ENCODE measurements at places on chromosomes 13 and 19.
A peak's percentile ranks its signal among the peaks of the same experiment; 100 is the strongest.

GRCh38 chr13:80871481-80871880 is 530.6 kb upstream of the SPRY2 start:
- DNase-seq = no peak

- peak; percentile 91 for DNase-seq
Measured at GRCh38 chr13:100124265-100124664, 35.4 kb downstream of the PCCA start.

DNA sequence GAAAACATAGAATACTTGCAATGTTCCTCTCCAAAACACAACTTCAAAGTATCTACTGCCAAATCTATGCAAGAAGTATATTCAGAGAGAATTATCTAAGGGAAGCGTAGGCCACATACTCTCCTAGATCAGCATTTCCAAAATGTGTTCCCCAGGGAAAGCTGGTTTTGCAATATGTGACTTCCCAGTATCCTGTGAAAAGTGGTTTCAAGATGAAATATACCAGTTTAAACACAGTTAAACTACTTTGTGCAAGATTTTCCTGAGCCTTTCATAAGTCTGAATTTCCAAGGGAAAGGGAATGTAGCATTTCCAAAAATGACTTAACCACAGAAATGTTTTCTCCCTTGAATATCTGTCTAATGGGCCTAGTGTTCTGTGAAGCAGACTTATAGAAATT is 7.6 kb downstream of the STARD13 start:
- no peak for DNase-seq

GRCh38 chr13:102466610-102467190 is 64.9 kb upstream of the FGF14 start:
- DNase-seq = no peak

- DNase-seq = no peak
Measured at GRCh38 chr13:25881136-25881926, 170.5 kb downstream of the SHISA2 start.

DNA sequence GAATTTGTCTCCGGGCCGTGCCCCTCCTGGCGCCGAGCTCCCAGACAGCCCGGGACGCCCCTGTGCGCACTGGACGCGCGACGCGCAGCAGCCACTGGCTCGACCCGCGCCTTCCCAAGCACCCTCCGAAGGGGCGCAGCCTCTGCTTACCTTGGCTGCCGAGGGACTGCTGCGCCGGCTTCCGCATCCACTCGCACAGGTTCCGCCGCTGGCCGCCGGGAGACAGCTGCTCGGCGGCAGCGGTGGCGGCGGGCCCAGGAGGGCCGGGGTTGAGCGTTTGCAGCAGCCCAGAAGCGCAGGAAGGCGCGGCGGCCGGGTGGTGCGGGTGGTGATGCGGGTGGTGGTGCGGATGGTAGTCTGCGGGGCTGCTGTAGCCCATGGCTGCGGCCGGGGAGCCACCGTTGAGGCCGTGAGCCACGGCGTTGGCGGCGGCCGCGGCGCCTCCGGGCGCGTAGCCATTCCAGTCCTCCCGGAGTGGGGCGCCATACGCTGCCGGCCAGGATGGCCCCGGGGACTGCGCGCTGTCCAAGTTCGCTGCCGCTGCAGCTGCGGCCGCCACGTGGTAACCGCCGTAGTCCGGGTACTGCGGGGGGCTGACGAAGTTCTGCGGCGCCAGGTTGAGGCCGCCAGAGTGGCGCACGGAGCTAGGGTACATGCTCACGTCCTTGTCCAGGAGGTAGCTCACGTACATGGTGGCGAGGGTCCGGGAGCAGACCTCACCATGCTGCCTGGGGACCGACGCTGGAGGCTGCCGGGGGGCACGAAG is 616 bp downstream of the CDX2 start:
- no peak for DNase-seq

GRCh38 chr19:7953576-7953975 is 10.1 kb upstream of the TIMM44 start:
- DNase-seq = no peak

DNA sequence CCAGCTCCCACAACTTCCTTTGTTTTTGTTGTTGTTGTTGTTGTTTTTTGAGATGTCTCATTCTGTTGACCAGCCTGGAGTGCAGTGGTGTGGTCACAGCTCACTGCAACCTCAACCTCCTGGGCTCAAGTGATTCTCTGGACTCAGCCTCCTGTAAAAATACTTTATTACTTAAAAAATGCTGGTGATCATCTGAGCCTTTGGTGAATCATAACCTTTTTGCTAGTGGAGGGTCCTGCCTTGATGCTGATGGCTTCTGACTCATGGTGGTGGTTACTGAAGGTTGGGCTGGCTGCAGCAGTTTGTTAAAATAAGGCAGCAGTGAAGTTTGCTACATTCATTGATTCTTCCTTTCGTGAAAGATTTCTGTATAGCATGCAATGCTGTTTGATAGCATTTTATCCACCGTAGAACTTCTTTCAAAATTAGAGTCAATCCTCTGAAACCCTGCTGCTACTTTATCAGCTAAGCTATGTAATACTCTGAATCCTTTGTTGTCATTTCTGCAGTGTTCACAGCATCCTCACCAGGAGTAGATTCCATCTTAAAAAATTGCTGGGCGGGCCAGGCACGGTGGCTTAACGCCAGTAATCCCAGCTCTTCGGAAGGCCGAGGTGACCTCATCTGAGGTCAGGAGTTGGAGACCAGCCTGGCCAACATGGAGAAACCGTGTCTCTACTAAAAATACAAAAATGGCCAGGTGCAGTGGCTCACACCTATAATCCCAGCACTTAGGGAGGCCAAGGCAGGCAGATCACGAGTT is 18.0 kb downstream of the ARHGAP35 start:
- DNase-seq = no peak

- no peak for DNase-seq
Measured at GRCh38 chr13:52348983-52349780, 56.8 kb downstream of the THSD1 start.

DNA sequence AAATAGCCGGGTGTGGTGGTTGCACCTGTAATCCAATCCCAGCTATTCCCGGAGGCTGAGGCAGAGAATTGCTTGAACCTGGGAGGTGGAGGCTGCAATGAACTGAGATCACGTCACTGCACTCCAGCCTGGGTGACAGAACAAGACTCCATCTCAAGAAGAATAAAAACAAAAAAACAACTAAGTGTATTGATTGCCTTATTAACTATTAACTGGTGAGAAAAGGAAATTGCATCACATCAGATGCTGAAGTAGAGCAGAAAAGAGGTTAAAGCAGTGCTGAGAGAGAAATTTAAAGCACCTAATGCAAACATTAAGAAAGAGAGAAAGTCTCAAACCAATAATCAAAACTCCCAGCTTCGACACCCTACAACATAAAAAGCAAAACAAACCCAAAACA is 38.3 kb downstream of the KPNA3 start:
- no peak for DNase-seq

GRCh38 chr19:1122972-1123363 is 19.2 kb downstream of the GPX4 start:
- DNase-seq = no peak

DNA sequence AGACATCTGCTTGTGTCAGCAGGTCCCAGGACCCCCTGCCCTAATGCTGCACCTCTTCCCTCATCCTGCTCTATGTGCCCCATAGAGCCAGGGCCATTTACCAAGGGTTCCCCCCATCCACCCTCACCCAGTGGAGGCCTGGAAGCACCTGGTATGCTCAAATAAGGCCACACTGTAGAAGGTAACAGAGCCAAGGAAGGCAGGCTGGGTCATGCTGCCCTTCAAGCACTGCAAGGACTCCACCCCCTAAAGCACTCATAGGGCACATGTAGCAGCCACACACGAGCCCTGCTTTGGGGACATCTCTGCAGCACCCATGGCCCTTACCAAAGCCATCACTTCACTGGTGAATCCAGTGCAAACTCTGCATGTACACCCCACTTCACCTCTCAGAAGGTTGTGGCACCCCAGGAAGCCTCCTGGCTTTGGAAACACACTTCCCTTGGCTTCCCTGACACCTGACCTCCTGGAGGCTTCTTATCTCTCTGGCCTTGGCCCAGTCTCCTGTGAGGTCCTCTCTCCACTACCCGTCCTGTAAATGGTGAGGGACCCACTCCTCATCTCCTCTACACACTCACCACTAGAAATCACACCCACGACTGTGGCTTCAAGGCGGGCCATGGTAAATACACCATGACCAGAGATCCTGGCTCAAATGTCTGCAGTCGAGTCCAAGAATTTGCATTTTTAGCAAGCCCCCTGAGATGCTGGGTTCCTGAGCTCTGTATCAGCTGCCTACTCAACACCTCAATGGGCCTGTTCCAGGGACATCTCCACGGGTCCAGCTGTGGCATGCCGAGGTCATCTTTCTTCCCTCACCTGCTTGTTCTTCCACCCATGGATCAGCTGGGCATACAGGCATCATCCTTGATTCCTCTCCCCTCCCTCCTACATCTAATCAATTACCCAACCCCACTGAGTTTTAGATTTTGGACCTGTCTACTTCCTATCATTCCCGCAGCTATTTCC is 80.9 kb upstream of the DOCK9 start:
- no peak for DNase-seq

DNA sequence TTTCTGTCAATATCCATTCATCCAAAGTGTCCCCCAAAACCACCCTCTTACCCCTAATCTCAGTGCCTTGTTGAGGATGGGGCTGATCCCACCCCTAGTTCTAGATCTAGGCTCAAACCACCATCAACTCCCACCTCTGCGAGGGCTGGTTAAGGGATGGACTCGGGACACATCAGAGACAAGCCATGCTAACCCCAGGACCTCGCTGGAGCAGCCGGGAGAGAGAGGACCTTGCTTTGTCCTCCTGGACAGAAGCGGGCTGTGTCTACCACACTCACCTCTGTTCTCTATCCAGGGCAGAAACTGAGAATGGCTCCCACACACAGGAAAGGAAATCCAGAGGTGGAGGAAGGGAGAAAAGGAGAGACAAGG is 90.8 kb upstream of the UQCRFS1 start:
- DNase-seq = no peak

DNA sequence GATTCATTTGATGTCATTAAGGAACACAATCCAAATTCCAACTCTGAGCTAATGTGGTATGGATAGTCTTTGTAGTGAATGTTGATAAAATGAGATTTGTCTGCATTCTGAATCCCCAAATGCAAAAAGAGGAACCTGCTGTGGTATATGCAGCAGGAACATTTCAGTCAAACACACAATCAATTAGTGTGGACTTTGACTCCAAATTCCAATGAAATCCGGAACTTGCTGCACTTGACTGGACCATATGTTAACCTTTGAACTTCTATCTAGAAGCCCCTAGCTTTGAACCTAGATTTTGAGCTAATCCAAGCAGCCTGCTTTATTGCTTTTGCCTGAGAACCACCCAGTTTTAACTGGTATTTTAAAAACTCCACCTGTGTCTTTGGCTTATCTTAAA is 341.3 kb downstream of the SPRY2 start:
- DNase-seq = no peak

DNA sequence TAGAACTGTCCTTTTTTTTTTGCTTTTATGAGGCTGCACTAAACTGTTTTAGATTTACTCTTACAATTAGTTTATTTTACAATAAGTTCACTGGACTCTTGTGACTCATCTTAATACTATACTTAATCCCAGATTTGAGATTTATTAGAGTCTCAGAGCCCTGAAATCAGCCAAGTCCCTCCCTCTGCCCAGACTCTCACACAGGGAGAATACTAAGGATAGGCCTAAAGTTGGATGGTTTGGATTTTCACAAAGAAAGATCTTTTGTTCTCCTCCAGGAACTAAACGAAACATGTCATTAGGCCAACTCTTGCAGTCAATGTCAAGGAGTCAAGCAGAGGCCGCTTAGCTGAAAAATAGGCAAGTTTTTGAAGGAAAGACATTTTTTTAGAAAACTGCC is 42.7 kb upstream of the MIR17HG start:
- DNase-seq = no peak

- peak; percentile 42 for DNase-seq
Measured at GRCh38 chr13:98419786-98420553, 156.9 kb downstream of the STK24 start.

DNA sequence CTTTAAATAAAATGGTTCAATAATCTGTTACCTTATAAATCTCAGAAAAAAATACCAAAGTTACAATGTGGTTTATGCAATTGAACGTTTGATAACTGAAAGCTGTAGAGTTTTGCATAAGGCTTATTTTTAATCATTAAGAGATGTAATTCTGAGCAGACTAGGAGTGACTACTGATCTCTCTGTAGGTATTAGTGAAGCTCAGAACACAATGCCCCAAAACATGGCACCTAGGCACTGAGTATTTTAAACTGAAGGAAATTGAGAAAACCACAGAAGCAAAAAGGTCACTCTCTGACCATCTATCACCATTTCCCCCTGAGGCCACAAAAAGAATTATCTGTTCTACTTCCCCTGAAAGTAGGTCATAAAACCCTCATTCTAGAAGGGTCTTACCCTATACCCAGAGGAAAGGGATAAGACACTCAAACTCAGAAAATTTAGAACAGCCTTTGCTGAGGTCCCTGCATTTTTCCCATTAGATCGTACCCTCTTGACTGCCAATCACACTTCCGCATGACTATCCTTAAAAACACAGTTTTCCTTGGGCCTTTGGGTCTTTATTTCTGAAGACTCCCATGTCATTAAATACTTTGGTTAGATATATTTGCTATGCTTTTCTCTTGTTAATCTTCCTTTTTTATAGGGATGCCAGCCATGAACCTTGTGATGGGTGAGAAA is 158.1 kb downstream of the PCDH9 start:
- DNase-seq = no peak

DNA sequence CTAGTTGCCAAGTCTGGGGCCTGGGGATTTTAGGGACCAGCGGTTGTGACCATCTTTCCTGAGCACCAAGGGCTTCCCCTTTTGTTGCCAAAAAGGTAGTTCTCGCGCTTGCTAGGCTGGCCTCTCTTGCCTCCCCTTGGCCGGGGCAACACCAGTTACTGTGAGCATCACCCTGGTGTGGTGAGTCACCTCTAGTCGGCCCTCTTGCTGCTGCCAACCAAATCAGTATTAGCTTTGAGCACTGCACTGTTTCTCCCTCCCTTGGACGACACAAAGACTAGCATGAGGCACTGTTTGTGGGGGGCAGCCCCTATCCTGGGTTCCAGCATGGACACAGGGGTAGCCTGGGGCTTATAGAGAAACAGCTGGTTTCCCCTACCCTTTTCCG is 6.9 kb downstream of the SYDE1 start:
- DNase-seq = no peak

DNA sequence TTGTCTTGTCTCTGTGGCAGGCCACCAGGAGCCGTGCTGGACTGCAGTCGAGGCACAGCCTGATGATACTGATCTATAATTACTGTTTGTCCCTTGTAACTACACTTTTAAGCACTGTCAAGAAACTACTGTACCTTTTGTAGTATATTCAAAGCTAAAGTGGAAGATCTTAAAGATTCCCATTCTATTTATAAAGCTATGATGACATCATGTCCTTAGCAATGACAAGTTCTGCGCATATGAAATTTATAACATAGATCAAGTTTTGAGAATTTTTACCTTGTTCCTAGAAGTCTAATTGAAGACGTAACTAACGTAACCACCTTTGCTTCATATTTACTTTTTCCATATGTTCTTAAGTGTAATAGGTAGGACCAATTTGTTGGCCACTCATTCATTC is 56.8 kb upstream of the LATS2 start:
- DNase-seq = no peak

Measured in NCI-H146 (cell line).